ENCODE measurements at places on chromosomes 5 and 9.

- no peak for DNase-seq
Observed at GRCh38 chr9:11039006-11039405, 426.2 kb upstream of the PTPRD start.

- DNase-seq, result no peak
Observed at GRCh38 chr5:140072812-140073211, 29.7 kb upstream of the NRG2 start.

DNA sequence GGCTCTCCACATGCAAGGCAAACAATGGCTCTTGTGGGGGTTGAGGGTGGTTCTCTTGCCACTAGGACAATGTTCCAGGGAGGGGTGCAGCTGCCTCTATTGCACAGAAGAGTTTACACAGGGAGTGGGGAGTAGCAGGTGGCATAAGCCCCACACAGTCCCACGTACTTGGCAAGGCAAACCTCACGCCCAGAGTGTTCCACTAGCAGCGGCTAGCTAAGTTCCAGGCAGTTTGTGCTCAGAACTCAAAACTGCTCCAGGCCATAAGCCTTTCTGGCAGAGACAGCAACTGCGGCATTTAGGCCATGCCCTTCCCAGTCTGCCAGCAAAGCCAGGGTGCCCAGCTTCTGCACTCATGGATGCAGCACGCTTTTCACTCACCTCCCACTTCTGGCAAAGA is 29.0 kb upstream of the BTNL3 start:
- no peak for DNase-seq

DNA sequence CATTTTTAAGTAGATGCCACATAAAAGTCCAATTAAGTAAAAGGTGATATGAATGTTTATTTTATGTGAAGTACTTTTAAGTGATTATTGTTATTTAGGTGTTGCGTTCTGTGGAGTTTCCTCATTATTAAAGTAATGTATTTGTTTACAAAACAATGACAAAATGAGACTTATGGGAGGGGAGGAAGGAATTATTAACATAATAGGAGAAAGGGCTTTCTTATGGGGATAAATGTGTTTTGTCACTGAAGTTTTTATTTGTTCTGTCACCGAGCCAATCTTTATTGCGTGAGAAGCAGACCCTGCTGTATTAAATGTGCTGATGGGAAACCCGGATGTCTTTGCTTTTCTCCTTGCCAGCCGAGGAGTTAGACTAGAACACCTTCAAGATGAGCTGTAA is 44.5 kb downstream of the TRIO start:
- DNase-seq, result no peak

- DNase-seq, result peak; percentile 84
Observed at GRCh38 chr5:141874262-141874964, 3.8 kb downstream of the PCDH1 start.

All from mucosa of descending colon (tissue), 3 donors.